ENCODE measurements at places on chromosomes 11 and 22. TPM values are rescaled to one million over a fixed set of nuclear protein-coding genes. Genes with fewer than 3 reads are reported as not detected.

DNA sequence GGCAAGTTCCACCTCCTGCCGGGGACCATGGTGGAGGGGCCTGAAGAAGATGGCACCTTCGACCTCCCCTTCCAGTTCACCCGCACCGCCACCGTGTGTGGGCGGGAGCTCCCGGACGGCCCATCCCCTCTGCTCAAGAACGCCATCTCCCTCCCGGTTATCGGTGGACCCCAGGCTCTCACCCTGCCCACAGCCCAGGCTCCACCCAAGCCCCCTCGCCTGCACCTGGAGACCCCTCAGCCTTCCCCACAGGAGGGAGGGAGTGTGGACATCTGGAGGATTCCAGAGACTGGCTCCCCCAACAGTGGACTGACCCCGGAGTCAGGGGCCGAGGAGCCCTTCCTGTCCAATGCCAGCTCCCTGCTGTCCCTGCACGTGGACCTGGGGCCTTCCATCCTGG, 6.4 kb downstream of the CDC42EP2 start:
- no peak overlapping the region for H3K4me3 ChIP-seq
- H3K4me1 ChIP-seq, result peaks cover 27% of the 10 kb centered on the region
- H3K27ac ChIP-seq, result no peak overlapping the region
- H3K27me3 ChIP-seq, result no peaks in the 10 kb centered on the region
- H3K36me3 ChIP-seq, result no peaks in the 10 kb centered on the region
- DNase-seq, result no peak

ASPHD2 gene
- 10.0 TPM for total RNA-seq

DNA sequence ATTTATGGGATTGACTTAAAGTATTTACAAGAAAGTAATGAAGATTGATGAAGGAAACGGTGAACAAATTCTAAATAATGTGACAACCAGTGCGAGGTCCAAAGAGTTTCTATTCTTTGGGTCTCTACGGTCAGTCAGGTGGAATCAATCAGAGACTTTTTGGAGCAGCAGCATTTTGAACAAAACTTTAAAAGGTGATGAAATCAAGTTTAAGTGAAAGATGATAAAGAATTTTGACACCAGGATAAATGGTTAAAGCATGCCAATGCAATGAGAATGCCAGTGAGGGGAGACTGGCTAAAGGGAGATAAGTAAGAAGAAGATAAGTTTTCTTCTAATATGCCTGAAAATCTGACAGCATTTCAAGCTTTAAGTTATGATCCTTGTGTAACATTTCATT, 67.9 kb downstream of the DCUN1D5 start:
- H3K27ac ChIP-seq, result no peak overlapping the region
- H3K4me1 ChIP-seq, result no peaks in the 10 kb centered on the region
- H3K4me3 ChIP-seq, result no peak overlapping the region
- no peak for DNase-seq

L3MBTL2 gene
- 23.4 TPM for total RNA-seq

- H3K27me3 ChIP-seq, result peaks cover 49% of the 10 kb centered on the region
- H3K4me1 ChIP-seq, result no peaks in the 10 kb centered on the region
- H3K36me3 ChIP-seq, result no peaks in the 10 kb centered on the region
- no peak overlapping the region for H3K4me3 ChIP-seq
- peak; percentile 91 for DNase-seq
Observed at GRCh38 chr11:109424901-109425300, 2.9 kb downstream of the C11orf87 start.

DNA sequence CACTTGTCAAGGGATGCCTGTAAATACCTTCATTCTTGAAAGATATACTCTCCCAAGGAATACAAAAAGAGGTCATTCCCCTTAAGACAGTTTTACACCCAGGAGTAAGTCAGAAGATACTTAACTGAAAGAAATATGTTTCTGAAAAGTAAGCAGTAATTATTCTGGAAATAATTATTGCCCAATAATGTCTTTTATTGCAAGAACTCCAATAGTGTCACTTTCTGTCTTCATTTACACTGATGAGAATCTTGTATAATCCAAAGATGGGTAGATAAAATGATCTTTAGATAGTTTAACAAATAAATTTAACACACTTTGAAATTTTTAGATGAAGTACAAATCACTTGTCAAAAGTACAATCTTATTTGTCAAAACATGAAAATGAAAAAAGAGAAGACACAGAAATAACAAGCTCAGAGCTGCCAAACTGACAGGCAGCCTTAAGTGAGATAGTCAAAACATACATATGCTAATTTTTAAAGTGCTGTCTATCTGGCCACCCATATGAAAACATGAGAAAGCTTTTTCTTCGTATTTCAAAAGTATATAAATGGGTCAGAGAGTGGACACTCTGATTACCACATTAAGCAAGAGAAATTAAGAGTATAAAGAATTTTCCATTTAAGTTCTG, 225.1 kb downstream of the TTC28 start:
- no peaks in the 10 kb centered on the region for H3K36me3 ChIP-seq
- H3K27ac ChIP-seq, result no peak overlapping the region
- H3K27me3 ChIP-seq, result no peaks in the 10 kb centered on the region
- no peak overlapping the region for H3K4me3 ChIP-seq
- H3K4me1 ChIP-seq, result no peaks in the 10 kb centered on the region

- H3K4me3 ChIP-seq, result no peak overlapping the region
- no peaks in the 10 kb centered on the region for H3K36me3 ChIP-seq
- no peak overlapping the region for H3K27ac ChIP-seq
- H3K4me1 ChIP-seq, result peaks cover 14% of the 10 kb centered on the region
- H3K27me3 ChIP-seq, result no peaks in the 10 kb centered on the region
Observed at GRCh38 chr22:35154937-35155387, 89.0 kb downstream of the ISX start.

GRCh38 chr11:124643605-124644425, 21.2 kb downstream of the TBRG1 start:
- no peaks in the 10 kb centered on the region for H3K27me3 ChIP-seq
- no peak for DNase-seq
- no peaks in the 10 kb centered on the region for H3K4me1 ChIP-seq
- H3K4me3 ChIP-seq, result no peak overlapping the region
- no peak overlapping the region for H3K27ac ChIP-seq

GRCh38 chr11:64870176-64870892, 8.1 kb downstream of the EHD1 start:
- no peaks in the 10 kb centered on the region for H3K4me1 ChIP-seq
- no peak for DNase-seq
- H3K27ac ChIP-seq, result no peak overlapping the region
- no peak overlapping the region for H3K4me3 ChIP-seq

GRCh38 chr11:133163463-133164419, 368.6 kb downstream of the OPCML start:
- H3K27me3 ChIP-seq, result no peaks in the 10 kb centered on the region
- H3K27ac ChIP-seq, result no peak overlapping the region

- no peak for DNase-seq
- H3K27ac ChIP-seq, result peak overlapping the region; percentile 45
- no peak overlapping the region for H3K4me3 ChIP-seq
- no peaks in the 10 kb centered on the region for H3K27me3 ChIP-seq
Observed at GRCh38 chr11:47234669-47235100, 13.9 kb downstream of the ACP2 start.

GRCh38 chr22:19066531-19067271, 55.5 kb downstream of the DGCR2 start:
- H3K4me1 ChIP-seq, result no peaks in the 10 kb centered on the region
- no peak overlapping the region for H3K27ac ChIP-seq
- H3K36me3 ChIP-seq, result no peaks in the 10 kb centered on the region
- no peak overlapping the region for H3K4me3 ChIP-seq
- no peaks in the 10 kb centered on the region for H3K27me3 ChIP-seq

- no peaks in the 10 kb centered on the region for H3K4me1 ChIP-seq
- H3K36me3 ChIP-seq, result no peaks in the 10 kb centered on the region
- no peak overlapping the region for H3K4me3 ChIP-seq
- no peaks in the 10 kb centered on the region for H3K27me3 ChIP-seq
- H3K27ac ChIP-seq, result no peak overlapping the region
Observed at GRCh38 chr22:20749453-20749852, 24.5 kb upstream of the SERPIND1 start.

- peak; percentile 6 for DNase-seq
- H3K4me1 ChIP-seq, result no peaks in the 10 kb centered on the region
- H3K27me3 ChIP-seq, result no peaks in the 10 kb centered on the region
- no peak overlapping the region for H3K27ac ChIP-seq
Observed at GRCh38 chr11:126945319-126945718, 55.3 kb downstream of the KIRREL3 start.

- no peaks in the 10 kb centered on the region for H3K36me3 ChIP-seq
- H3K27me3 ChIP-seq, result no peaks in the 10 kb centered on the region
Observed at GRCh38 chr22:17767233-17768065, 6.8 kb downstream of the BID start.

YWHAH gene
- 263 TPM for total RNA-seq

- peaks cover 10% of the 10 kb centered on the region for H3K4me1 ChIP-seq
- H3K27me3 ChIP-seq, result no peaks in the 10 kb centered on the region
- H3K36me3 ChIP-seq, result no peaks in the 10 kb centered on the region
Observed at GRCh38 chr11:65221026-65221425, 39.3 kb downstream of the CAPN1 start.

DNA sequence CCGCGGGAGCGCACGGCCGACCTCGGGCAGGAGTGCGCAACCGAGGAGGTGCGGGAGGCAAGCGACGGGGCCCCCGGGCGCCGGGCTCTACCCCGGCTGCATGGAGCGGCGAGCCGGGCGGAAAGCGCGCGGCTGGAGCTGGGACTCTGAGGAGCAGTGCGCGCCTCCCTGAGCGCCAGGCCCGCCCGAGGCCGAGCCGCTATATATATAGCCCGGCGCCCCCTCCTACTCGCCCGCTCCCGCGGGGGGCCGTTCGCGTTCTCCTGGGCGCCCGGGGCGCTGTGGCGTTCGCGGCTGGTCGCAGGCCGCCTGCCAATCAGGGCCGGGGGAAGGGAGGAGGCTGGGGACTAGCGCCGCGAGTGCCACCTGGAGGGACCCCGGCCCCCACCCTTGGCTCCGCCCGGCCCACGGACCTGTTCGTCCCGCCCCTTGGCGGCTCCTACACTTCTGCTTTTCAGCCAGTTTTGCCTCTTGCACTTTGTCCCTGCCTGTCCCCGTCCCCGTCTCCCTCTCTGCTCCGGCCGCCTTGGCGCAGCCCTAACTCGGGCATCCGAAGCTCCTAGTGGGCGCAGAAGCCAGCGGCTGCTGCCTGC, at the start of gene FGF4:
FGF4 (minus strand) TSS at position 179 of the 593 bp plus-strand sequence. CDS start 257 bp downstream, outside the sequence.
- no peaks in the 10 kb centered on the region for H3K36me3 ChIP-seq
- H3K27ac ChIP-seq, result no peak within 1 kb of the TSS
- peak; percentile 68 for DNase-seq
- peak within 1 kb of the TSS; percentile 60 for H3K4me3 ChIP-seq

DNA sequence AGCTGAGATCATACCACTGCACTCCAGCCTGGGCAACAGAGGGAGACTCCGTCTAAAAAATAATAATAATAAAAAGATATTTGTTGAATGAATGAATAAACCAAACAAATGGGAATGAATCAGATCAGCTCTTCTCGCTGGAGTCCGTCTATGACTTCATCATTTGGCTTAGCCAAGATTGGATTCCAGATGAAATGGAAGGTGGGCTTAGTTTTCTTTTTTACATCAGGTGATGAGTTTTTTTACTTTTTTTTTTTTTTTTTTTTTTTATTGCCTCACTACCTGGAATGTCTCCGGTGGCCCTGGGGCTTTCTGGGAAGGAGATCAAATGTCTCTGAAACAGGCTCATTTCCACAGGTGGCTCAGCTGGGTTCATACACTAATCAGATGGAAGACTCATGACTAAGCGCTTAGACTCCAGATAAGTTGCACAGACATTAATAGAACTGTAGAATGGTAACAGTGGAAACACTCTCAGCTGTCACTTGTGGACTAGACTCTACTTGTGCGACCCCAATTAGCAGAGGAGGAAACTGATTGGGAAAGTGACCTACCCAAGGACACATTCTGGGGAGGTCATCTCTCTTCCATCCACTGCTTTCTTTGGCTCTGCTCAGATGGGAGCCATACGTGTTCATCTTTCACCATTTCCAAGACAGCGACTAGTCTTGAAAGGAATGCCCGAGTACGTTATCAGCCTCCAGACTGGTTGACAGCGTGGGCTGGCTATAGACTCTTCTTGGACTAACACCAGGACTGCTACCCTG, 20.5 kb upstream of the RBFOX2 start:
- no peaks in the 10 kb centered on the region for H3K36me3 ChIP-seq
- no peak overlapping the region for H3K27ac ChIP-seq
- H3K4me1 ChIP-seq, result peaks cover 5% of the 10 kb centered on the region
- no peak overlapping the region for H3K4me3 ChIP-seq
- H3K27me3 ChIP-seq, result no peaks in the 10 kb centered on the region
- DNase-seq, result no peak

C22orf42 gene
- total RNA-seq, result 0.76 TPM

All from GM23338 (cell line).